NB4 (cell line): ENCODE measurements at places on chromosomes 2 and 18.

- DNase-seq: no peak
These were observed 56.7 kb downstream of the ADI1 start for GRCh38 chr2:3462493-3463104.

DNA sequence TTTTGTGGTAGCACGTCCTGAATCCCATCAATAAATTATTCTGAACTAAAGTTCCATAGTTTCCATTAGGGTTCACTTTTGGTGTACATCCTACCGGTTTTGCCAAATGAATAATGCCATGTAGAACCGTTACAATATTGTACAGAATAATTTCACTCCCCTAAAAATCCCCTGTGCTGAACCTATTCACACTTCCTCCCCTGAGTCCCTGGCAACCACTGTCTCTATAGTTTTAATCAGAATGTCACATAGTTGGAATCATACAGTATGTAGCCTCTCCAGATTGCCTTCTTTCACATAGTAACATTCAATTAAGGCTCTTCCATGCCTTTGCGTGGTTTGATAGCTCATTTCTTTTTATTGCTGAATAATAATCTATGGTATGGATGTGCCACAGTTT is 9.6 kb upstream of the CASP8 start:
- no peak for DNase-seq

GRCh38 chr18:29164993-29165599 is 988.2 kb upstream of the CDH2 start:
- no peak for DNase-seq

DNA sequence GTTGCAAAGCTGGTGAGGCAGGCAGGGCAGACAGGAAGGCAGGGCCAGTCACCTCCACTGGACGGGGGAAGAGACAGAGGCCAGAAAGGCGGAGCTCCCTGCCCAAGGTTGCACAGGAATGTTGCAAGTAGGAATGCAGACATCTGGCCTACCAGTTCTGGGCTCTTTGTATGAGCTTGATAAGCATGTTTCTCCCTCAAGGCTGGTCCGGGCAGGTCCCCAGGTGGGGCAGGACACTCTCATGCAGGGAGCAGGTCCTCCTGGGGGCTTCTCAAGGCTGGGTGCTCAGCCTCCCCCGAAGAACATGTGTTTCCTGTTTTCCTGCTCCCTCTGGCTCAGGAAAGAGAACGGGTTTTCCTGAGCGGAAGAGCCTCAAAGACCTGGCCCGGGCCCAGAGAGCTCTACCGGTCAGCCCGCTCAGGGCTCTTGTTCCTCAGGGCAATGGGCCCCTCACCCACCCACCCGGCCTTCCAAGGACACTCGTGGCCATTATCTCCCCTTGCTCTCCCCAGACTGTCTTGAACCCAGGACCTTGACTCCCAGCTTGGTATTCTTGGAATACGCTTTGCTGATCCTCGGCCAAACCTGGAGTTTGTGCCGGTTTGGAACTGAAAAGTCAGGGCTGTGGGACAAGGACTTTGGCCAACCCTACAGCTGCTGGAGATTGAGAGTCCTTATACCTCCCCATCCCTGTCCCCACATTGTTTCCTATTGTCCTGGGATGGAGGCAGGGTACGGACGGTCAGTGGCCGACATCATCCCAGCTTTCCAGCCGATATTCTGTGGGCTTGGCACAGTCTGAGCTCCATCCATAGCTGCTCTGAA is 87.7 kb upstream of the HAAO start:
- DNase-seq: no peak

DNA sequence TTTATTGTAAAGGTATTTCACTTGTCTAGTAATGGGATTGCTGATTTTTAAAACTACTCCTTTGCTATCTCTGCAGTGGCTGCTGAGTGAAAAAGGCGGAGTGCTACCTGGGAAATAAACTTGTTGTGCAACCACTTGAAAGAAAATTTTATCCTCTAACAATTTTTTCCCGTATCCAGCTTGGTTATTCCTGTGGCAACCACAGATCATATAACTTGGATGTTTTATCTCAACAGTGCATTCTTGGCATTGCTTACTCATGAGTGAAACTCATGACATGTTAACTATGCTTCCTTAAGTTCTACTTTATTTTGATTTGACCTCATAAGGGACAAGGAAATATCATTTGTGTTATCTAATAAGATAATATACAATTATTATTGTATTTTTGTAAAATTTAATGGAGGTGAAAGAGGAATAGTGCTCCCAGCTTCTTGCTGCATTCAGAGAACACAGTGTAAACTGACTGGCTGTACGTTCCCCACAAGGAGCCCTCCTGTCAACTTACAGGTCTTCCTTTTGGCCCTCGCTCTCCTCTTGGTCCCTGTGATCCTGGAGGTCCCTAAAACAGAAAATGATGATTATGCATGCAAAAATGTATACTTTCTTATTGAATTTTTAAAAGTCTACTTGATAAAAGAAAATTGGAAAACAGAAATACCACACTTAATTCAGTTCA is 82.7 kb downstream of the COL5A2 start:
- DNase-seq: no peak

- DNase-seq: peak; percentile 47
These were observed 2.7 kb upstream of the HSBP1L1 start for GRCh38 chr18:79961527-79962291.

DNA sequence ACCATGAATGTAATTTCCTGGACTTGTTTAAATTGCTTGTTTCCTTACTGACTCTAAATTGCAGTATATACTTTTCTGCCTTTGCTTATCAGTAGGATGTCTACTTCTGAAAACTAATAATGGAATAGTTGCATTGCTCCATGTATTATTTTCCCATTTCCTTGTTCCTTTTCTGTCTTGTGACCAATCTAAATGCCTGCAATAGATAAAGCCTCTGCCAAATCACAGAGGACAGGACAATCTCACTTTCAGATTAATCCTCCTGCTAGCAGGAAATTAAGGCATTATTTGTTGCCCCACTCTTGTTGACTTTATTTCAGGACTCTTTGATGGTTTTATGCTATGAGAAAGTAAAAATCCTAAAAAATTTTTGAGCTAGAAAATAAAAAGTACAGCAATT is 4.7 kb upstream of the ESCO1 start:
- no peak for DNase-seq

DNA sequence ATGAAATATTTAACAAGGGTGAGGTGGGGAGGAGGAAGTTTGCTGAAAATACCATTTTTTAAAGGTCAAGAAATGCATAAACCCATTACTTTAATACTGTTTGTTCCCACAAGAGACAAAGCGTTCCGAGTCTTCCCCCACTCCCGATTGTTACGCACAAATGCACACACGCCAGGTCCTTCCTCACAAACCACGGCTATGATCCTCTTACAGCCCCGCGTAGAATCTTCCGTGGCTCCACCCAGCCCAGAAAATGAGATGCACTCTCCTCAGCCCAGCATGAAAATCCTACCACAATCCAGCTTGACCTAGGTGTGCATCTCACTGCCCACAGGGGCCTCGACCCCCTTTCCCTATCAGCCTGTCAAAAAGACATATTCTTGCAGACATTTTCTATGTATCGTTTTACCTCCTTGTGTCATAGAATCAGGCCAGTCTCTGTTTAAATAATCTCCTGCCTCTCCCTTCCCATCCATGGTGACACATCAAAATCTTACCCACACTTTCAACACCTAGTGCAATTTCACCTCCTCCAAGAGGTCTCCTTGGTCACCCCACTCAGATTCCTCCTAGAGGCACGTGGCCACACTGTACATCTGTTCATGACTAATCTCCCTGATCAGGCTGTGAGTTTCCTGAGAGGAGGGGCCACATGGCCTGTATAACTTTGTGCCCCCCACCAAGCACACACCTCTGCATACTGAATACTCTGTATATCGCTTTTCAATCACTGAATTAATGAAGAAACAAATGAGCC is 491.0 kb upstream of the KLHL29 start:
- DNase-seq: no peak

- no peak for DNase-seq
These were observed 16.4 kb upstream of the ABCB11 start for GRCh38 chr2:169047256-169048250.

- DNase-seq: peak; percentile 67
These were observed 61.4 kb downstream of the DYM start for GRCh38 chr18:49399003-49399402.

- no peak for DNase-seq
These were observed 143.3 kb upstream of the ID2 start for GRCh38 chr2:8538531-8538930.

GRCh38 chr2:215479536-215480240 is 43.8 kb upstream of the FN1 start:
- DNase-seq: no peak

- peak; percentile 42 for DNase-seq
These were observed 250.9 kb downstream of the OTX1 start for GRCh38 chr2:63301481-63301880.

DNA sequence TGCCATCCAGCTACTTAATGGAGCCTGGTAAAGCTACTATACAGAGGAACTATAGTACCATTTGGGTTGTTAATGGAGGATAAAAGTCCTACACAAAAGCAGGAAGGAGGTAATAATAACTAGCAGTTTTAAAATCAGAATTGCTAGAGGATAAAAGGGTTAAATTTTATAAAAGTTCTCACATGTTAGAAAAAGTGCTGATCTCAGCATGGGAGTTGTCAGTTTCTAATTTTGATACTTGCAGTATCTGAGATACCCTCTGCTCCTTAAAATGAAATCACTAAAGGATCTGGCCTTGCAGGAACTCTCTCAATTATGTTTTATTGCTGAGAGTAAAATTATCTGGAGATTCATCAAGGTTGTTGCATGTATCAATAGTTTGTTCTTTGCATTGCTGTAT is 272.2 kb upstream of the GYPC start:
- DNase-seq: no peak

DNA sequence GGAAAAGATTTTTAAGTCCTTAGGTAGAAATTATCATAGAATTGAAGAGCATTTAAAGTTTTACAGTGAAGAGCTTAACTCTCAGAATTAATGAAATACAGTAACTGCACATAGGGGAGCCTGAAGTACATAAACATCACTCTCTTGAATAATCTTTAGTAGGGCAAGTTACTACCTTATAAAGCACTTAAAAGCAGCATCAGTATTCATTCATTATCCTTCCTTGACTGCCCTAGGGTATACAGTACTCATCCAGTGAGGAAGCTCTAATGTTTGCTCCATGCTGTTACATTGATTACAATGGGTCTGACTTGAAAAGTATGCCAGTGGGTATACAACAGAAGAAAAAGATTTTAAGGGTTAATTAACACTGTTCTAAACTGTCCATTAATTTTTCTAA is 66.5 kb downstream of the ATF2 start:
- DNase-seq: no peak

- no peak for DNase-seq
These were observed 206.6 kb downstream of the NDUFA10 start for GRCh38 chr2:239818531-239819011.
